ENCODE measurements at places on chromosomes 6 and 20.

GRCh38 chr6:75481936-75482593 is 11.5 kb downstream of the FILIP1 start:
- no peak for DNase-seq

- DNase-seq: no peak
Measured at GRCh38 chr20:25277051-25277801, 29.3 kb downstream of the PYGB start.

DNA sequence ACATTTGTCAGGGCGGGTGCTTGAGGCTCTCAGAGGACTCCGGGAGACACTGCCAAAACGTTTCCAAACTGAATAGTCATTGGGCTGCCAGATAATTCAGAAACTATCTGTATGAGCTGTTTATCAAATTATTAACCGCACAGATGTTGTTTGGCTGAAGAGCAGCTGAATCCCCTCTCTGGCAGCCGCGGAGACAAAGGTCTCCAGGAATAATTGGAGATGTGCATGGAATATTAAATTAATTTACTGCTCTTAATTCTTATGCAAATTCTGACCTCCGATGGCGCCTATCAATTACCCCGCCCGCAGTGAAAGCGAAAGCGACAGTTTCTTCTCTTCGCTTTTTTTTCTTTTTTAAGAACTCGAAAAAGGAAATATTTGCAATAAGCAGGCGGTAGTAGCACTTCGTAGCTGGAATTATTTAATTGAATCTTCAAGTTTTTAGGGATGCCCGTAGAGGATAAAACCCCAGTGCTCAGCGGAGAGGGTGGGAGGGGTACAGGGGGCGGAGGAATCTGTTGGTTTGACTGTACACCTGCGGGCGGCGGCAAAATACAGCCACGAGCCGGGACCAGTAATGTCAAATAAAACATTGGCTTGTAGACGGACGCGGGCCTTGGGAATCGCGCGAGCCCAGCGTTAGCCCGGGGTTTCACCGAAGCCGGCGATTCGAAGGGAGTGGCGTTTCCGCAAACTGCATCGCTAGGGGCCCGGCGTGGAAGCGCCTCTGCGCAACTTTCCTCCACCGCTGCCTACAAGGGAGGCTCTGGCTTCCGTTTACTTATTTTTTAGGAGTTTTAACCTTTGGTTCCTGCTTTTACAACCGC is 6.2 kb downstream of the LINC00237 start:
- peak; percentile 87 for DNase-seq

DNA sequence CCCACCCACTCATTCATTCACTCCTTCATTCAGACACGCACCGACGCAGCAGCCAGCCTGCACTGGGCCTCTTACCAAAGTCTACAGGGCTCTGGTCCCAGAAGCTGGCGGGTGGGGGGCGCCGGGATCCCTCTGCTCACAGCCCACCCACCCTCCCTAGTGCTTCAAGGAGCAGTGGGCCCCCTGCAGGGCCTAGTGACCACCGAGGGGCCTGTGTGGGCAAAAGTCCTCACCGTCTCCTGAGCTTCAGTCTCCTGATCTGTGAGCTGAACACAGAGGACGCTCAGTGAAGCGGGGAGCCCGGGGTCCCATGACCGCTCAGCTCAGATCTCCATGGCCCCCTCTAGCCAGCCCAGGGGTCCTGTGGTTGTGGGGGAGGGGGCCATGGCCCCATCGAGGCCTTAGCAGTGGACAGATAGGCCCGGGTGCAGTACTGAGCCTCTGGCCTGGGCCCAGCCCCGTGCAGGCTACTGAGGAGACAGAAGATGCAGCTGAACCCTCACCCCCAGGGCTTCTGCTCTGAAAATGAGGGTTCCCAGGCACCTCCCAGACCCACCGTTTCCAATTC is 33.4 kb upstream of the MRGBP start:
- DNase-seq: no peak

- no peak for DNase-seq
Measured at GRCh38 chr6:78599526-78599925, 267.8 kb upstream of the IRAK1BP1 start.

GRCh38 chr20:26205350-26205749 is 508.7 kb upstream of the ZNF337 start:
- no peak for DNase-seq

DNA sequence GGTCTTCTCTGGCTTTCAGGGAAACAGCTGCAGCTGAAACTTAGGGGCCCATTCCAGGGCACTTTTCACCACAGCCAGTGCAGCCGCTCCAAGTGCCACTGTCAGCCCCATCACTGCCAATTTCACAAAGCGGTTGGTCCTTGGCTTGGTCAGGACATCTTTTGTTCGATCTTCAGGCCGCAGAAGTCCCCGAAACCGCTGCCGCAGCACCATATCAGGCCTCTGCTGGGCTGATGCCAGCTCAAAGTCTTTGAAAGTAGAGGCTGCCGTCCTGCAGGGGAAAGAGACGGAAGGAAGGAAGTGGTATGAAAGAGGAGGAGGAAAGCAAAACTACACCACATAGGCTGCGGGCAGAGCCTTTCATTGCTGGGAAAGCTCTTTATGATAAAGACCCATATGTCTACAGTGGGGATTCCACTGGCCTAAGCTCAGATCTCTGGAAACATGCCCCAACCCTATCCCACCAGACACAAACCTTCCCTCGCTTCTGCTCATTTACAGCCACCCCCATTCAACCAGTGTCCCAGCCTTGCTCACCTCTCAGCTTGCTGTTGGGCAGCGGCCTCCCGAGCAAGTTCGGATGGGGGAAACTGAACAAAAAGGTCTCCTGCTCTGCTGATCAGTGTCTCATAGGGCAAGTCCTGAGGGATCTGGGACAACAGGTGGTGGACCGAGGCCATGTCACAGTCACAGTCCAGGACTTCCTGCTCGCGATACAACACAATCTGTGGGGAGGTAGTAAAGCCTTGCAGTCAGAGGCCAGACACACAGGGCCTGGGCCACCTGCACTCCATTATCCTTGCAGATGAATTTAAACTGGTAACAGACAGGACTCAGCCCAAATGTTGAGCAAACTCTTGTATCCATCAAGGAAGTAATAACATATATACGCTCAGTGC is 23.5 kb downstream of the TBC1D20 start:
- peak; percentile 88 for DNase-seq

DNA sequence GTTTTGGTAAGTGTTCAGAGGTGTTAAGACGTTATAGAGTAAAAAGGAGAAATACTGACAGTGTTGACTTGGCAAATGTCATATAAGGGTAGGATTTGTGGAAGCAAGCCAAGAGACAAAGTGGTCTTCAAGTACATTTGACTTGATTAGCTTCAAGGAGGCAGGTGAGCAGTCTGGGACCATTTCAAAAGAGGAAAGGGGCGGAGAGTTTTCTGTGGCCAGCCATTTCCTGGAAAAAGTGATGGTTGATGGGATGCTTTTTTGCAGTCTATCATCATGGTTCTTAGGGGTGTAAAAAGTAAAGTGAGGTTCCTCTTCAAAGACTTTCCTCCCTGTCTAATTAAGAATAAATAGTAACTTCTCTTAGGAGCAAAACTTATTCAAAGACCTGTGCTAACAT is 28.7 kb downstream of the FKBP1A start:
- peak; percentile 86 for DNase-seq

DNA sequence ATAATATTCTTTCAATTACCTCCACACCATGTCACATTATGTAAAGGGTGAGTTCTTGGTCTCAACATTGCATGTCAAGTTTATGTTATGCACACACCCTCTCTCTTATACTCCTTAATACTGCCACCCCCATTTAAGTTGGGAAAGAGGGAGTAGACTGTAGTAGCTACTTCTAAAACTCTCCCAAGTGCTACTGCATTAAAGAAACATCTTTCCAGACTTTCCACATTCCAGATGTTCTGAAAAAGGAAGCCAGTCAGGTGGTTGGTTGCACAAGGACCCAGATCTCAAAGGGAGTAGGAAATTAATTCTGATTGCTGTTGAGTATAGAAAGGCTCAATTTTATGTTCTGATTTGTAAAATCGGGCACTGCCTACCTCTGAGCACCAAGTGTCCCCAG is 419.5 kb downstream of the CD83 start:
- no peak for DNase-seq
